Choroid plexus epithelial cell (primary cell): ENCODE measurements at places on chromosomes 7 and 10.
A peak's percentile ranks its signal among the peaks of the same experiment; 100 is the strongest.

DNA sequence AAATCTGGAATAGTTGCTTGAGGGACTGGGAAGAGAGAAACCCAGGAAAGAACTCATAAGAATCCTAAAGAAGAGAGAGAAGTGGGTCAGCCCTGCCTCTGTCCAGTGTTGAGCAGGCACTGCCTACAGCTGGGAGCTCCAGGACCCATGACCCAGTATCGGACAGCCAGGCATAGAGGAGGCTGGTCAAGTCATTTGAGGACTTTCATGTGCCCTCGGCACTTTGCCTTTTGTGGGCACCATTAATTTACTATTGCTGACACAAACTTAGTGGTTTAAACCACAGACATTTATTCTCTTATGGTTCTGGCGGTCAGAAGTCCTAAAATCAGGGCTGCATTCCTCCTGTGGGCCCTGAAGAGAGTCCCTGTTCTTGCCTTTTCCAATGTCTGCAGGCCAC is 60.3 kb downstream of the CPXM2 start:
- no peak for DNase-seq

GRCh38 chr10:98254234-98254974 is 13.6 kb downstream of the LOXL4 start:
- no peak for DNase-seq

DNA sequence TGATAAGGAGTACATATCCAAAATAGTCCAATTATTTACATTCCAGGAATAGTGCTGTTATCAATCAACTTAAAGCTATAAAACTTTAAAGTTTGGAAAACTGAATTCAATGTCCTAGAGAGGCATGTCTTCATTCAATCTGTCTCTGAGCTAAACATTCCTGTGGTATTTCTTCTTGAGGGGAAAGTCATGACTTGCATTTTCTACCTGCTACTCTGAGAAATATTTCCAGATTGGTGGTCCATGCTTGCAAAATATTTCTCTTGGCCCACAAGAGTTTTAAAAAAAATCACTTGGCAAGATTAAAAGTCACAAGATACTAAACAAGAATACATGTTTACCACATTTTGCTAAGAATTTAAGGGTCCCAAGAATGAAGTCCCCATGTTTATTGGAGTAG is 63.6 kb upstream of the HGF start:
- DNase-seq = peak; percentile 83

DNA sequence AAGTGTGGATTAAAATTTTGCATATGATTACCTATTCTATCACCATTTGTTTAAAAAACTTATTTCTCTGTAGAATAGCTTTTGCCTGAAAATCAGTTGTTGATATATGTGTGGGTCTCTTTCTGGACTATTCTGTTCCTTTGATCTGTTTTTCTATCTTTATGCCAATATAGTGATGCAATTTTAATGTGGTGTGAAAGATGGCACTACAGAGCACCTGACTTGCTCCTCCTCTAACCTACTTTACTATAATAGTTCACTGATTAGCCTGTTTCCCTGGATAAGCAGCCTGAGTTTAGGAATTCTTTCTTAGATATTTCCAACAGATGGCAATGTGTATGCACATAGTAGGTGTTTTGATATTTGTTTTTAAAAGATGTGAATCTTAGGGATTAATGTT is 294.5 kb downstream of the AUTS2 start:
- DNase-seq = no peak

DNA sequence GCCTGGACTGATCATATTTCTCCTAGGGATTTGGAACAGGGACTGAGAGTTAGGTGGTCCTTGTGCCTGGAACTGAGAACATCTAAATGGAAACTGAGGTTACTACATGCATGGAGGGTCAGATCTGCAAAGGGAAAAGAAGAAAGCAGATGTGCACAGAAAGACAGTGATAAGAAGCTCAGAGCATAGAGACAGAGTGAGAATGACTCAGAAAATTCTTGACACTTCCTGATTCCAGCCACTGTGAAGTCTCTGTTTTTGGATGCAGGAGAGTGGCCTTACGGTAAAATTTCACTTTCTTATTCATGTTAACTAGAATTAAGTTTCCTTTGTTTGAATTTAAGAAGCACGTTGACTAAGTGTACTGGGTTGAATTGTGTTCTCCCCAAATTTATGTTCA is 241.7 kb downstream of the TMEM26 start:
- peak; percentile 14 for DNase-seq

DNA sequence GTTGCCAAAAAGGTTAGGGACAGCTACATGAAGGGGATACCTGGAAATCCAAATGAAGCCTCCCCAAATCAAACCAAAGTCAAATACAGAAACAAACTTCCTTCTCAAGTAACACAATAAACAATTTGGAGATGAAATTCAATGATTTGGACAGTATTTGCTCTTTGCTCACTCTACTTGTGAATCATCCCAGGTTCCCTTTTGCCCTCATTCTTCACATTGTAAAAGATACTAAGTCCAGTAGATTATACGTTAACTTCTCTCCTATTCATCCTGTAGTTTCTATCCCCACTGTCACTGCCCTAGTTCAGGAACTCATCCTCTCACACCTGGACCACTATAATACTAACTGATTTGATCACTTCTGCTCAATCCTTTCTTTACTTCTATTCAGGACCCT is 28.3 kb downstream of the FZD1 start:
- no peak for DNase-seq

DNA sequence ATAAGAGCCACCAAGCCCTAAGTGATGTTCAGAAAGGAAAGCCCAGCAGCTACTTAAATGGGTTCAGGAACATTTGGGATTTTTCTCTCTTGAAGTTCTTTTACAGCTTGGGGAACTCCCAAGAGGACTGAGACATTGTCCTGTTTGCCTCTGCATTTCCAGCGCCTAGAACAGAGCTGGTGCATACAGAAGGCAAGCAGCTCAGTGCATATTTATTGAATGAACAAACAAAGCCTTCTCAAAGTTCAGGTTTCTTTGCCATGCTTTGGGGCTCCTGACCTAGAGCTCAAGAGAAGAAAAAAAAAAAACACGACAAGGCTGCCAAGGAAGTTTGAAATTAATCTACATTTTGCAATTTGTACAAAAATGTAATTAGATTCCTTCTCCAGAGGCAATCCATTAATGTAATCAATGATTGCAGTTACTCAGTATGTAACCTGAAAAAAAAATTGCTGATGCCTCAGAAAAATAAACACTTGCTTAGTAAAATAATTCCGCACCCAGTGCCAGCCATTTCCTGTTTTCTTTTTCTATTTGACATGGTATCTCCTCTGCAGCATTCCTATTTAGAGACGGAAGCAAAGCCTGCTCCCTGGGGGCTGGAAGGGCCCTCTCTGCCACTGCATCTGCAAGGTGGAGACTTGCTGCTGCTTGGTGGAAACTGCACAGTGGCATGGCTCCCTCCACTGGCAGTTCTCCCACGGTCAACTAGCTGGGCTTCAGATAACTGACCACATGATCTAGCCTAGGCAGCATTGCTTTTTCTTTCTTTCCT is 157.3 kb downstream of the TMEM178B start:
- DNase-seq = peak; percentile 64

DNA sequence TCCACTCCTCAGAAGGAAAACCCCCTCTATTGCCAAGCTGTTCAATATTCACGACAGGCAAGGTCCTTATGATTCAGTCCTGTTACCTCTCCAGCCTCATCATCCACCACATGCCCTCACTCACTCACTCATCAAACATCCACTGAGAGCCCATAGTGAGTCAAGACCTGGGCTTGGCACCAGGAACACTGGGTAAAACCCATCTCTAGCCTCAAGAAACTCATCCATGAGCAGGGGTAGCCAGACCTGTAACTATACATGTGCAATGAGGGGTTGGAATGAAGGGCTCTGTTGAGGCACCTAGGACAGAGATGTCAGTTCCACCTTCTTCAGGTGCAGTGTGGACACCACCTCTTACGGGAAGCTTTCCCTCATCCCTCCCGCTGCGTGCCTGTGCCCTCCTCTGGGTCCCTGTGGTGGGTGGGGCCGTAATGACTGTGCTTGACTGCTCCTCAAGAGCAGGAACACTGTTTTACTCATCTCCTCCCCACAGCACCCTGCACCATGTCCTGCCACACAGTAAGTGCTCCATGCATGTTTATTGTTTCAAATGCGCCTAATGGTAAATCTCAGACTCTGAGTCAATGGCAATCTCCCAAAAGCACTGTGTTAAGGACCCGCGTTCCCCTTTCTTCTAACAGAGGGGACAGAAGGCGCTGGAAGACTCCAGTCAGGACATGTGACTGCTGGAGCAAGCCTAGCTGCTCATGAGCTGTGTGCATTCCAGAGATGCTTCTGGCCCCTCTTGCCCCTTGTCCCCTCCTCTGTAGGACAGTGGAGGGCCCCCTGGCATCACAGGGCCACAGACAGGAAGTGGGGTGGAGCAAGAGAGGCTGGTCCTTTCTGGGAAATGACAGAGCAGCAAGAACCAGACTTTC is 95.4 kb downstream of the HIPK2 start:
- DNase-seq = peak; percentile 61

GRCh38 chr7:66206934-66207240 is 1.8 kb downstream of the TPST1 start:
- DNase-seq = no peak
